ENCODE measurements at places on chromosomes 11 and 22.

GRCh38 chr22:49688516-49689254, 139.0 kb downstream of the BRD1 start:
- no peak for DNase-seq

DNA sequence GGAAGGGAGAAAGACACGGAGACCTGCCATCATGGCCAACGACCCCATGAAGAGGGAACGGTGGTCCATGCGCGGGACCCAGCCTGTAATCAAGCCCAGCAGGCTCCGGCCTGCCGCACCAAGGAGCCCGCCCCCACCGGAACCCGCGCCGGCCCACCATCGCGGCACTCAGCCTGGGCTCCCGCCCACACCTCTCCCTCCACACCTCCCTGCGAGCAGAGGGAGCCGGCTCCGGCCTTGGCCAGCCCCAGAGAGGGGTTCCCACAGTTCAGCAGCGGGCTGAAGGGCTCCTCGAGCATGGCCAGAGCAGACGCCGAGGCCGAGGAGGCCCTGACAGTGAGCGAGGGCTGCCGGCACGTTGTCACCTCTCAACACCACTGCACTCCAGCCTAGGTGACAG, 1302.8 kb upstream of the CNTN5 start:
- no peak for DNase-seq

GRCh38 chr11:78284260-78284659, 95.5 kb downstream of the USP35 start:
- DNase-seq: no peak

GRCh38 chr22:46001046-46001425, 24.1 kb upstream of the WNT7B start:
- DNase-seq: no peak

- DNase-seq: no peak
Measured at GRCh38 chr22:37502342-37503182, 16.4 kb upstream of the MFNG start.

DNA sequence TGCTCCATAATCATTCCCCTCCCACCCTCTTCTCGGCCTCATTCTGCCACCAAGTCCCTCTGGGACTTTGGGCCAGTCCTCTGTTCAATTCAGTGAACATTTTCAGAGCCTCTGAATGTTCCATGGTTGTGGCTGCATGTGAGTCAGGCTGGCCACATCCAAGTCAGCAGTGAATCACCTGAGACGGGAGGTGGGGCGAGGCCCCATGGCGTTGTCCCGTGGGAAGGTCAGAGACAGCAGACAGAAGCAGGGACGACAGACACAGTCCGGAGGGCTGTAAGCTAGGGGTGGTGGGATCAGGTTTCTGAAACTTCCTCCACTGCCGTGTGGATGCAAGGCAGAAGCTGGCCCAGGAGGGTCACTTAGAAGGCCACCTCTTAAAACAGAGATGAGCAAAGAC, 324.8 kb downstream of the MN1 start:
- DNase-seq: peak; percentile 67

DNA sequence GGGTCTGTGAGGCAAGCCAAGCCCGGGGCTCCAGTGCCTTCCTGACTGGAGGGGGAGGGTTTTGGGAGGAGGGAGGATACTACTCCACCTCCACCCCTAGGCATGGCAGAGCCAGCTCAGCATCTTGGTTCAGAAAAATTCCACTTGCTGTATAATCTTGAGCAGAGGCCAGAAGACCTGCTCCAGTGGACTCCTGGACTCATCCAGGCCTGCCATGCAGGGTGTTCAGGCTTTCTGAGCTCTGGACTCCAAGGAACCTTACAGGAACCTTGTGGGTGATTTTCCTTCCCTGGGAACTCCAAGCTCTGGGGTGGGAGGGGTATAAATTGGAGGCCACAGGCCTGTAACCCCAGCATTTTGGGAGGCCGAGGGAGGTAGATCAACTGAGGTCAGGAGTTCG, 9.4 kb downstream of the CSDC2 start:
- DNase-seq: no peak

GRCh38 chr11:111538407-111539114, 2.0 kb upstream of the LAYN start:
- DNase-seq: no peak

- DNase-seq: no peak
Measured at GRCh38 chr11:98728421-98728820, 292.3 kb upstream of the CNTN5 start.

DNA sequence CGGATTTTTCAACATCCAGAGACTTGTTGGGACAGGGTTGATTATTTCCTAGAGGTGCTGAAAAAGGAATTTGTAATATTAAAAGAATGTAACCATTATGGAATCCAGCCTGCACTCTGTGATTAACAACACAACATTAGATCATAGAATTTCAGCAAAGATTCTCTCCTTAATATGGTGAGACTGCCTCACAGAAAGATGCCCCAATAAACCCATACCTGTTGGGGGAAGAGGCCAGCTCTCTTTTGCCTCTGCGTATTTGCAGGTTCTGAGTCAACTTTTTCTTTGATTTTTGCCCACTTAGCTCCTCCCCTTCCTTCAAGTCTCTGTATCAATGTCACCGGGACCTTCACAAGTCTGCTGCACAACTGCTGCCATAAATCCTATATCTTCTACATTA, 12.4 kb upstream of the MTMR3 start:
- DNase-seq: peak; percentile 51

GRCh38 chr22:25702040-25702439, 39.9 kb upstream of the MYO18B start:
- peak; percentile 24 for DNase-seq

DNA sequence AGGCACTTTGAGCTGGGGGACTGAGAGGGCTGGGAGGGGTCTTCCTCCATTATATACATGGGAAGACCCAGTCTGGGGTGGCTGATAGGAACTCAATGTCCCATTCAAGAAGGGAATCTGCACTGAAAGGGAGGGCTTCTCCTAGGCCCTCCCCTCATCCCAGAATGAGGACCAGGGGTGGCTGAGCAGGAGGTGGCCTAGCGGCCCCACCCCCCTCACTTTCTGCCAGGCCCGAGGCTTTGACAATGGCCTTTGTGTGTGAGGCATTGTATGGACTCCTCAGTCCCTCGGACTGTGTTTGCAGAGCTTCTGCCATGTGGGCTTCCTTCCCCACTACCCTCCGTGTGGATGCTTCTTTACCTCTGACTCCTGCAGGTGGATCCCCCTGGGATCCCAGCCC, 65.7 kb downstream of the NECTIN1 start:
- DNase-seq: no peak

DNA sequence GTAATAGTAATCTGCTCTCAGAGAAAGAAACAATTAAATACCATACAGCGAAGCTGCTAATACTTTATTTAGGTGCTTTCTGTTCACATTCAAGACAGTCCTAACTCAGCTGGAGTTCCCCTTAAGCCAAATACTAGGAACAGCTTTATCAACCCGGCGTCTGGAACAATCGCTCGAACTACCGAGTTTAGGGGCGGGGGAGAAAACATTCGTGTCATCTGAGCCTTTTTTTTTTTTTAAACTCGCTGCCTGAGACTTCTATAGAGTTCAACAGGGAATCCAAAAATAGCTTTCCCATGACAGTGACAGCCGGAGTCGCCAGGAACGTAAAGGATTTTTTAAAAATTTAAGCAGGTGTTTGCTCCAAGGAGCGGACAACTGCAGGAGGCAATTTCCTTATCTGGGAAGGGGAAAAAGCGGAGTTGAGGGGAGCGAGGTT, 852 bp downstream of the TRAF6 start:
- peak; percentile 11 for DNase-seq

- DNase-seq: peak; percentile 91
Measured at GRCh38 chr22:18075720-18076497, 1.9 kb upstream of the PEX26 start.

DNA sequence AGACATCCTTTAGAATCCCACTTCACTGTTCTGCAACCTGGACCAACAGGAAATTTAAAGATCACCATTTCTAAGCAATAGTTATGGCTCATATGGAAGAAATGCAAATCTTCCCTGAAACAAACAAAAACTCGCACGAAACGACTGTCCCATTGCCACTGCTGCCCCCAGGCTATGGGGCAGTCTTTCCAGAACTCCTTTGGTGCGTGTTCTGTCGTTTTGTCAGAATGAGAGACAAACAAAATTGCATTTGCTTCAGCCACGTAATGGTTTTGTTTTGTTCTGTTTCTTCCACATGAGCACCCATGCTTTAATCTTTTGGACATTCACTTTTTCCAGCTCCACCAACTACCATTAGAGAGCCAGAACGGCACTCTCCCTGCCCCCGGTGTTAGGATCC, 10.8 kb upstream of the FBLN1 start:
- no peak for DNase-seq

- no peak for DNase-seq
Measured at GRCh38 chr11:1603629-1604028, 4.6 kb downstream of the KRTAP5-3 start.

GRCh38 chr11:32729976-32730375, 64.5 kb downstream of the CCDC73 start:
- DNase-seq: no peak

DNA sequence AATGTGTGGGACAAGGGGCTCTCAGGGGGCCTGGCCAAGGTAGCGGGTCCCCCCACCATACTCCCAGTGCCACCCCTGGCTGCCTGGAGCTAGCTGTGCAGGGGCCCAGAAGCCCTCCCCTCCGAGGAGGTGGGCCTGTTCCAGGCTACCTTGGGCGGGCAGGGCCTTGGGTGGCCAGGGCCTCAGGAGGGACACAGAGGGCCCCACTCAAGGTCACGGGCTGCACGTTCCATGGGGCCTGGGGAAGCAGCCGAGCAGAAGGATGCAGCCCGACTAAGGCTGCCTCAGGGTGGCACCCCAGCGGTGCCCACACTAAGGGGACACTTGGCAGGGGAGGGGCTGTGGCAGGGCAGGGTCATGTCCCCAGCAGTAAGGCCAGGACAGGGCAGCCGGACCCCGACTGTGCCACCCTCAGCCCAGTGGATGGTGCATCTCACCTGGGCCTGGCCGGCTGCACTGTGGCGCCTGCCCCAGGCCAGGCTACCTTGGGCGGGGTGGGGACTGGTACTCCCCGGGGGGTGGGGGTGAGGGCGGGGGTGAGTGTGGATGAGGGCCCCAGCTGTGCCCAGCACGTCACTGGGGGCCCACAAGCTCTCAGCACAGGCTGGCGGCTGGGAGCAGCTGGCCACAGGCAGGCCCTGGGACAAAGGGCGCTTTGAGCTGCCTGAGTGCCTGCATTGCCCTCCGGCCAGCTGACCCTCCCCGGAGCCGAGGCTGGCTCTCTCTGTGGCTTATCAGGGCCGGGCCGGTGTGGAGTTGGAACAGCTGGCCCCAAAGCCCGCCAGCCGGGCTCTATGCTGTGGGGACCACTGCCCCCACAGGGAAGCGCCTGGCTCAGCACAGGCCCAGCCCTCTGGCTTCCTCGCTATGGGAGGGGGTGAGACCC, 117.1 kb downstream of the KCNQ1 start:
- DNase-seq: no peak

DNA sequence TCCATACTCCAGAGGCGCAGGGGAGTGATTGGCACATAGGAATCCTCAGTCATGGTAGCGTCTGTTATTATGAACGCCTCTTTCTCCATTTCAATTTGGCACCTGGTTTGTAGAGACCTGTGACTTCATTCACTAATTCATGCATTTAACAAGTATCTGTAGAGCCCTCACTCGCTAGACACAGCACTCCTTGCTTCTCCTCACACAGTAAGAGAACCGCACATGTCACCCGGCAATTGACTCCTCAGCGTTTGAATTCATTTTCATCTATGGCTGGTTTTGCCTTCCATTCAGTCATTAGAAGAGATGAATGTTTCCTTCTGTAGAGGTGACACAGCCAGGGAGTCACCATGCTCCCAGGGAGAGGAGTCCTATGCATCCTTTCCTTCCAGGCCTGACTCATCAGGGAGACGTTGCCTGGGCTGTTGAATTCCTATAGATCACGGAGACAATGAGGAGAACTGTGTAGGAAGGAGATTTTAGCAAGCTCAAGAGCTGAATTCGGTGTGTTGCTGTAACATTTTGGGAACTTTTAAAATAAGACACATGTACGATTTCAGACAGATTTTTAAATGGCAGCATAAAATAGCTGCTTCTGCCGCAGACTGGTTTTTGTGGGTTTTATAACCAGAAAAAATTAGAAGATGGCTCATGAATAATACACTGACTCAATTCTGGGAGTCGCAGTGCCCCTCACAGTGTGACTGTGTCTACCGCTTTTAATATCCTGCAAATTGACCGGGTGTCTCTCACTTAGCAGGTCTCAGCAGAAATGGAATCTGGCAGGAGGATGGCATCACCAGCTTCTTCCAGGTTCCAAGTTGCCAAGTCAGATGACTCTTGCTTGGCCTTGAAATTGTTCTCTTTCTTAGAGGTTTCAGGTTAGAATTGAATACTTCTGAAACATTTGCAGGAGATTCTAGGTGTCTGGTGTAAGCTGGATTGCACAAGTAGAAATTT, 44.4 kb upstream of the CLMP start:
- peak; percentile 42 for DNase-seq

GRCh38 chr11:63762654-63763495, 5.7 kb downstream of the ZFTA start:
- DNase-seq: no peak

DNA sequence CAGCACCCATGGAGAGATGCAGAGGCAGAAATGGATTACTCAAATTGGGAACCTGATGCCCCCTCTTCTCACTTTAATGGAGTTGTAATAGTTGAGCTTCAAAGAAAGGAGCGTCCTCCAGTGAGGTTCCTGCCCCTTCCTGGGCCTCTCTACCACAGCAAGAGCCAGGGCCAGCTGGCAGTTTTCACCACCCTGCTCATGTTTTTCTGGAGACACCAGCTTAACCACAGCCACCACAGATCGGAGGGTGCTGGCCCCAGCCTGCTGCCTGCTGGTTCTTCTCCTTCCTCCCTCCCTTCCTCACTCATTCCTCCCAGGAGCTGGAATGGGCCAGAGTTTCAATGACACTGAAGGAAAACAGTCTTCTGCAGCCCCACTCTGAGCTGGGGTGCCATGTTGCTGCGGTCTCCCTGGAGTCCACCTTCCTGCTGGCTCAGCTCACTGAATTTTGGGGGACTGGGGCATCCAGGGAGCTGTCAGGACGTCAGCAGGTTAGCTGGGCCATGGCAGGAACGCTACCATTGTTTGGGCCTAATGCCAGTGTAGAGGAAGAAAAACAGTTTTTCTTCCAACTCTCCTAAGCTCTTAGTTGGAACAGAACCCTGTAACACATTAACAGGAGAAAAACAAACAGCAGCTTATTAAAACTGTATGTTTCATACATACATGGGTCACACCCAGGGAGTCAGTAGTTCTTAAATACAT, 57.7 kb downstream of the TRAF6 start:
- peak; percentile 84 for DNase-seq

GRCh38 chr22:26751217-26751616, 93.8 kb downstream of the MIAT start:
- no peak for DNase-seq

- DNase-seq: peak; percentile 29
Measured at GRCh38 chr11:44709966-44710365, 16.8 kb upstream of the TSPAN18 start.
